ENCODE measurements at places on chromosomes 7 and 10. TPM values are rescaled to one million over a fixed set of nuclear protein-coding genes. Genes with fewer than 3 reads are reported as not detected.

DNA sequence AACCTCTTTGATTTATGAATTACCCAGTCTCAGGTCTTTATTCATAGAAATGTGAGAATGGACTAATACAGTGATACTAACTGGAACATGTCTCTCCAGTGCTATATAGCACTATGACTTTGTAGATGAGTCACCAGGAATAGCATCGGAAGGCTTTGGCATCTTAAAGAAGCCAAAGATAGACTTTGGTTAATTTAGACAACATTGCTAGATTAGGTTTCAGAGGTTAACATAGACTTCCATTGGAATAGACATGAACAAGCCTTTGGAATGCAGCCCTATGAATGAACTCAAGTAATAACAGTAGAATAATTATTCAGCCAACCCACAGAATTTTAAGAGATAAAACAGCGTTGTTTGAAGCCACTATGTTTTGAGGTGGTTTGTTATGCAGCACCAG is 169.2 kb downstream of the HGF start:
- H3K4me3 ChIP-seq = no peak overlapping the region
- H3K27me3 ChIP-seq = no peaks in the 10 kb centered on the region
- DNase-seq = peak; percentile 76
- no peaks in the 10 kb centered on the region for H3K36me3 ChIP-seq

GRCh38 chr10:127600479-127600878 is 51.4 kb downstream of the NPS start:
- no peak overlapping the region for H3K27ac ChIP-seq
- H3K27me3 ChIP-seq = no peaks in the 10 kb centered on the region
- no peak for DNase-seq
- H3K36me3 ChIP-seq = no peaks in the 10 kb centered on the region
- no peaks in the 10 kb centered on the region for H3K4me1 ChIP-seq

DNA sequence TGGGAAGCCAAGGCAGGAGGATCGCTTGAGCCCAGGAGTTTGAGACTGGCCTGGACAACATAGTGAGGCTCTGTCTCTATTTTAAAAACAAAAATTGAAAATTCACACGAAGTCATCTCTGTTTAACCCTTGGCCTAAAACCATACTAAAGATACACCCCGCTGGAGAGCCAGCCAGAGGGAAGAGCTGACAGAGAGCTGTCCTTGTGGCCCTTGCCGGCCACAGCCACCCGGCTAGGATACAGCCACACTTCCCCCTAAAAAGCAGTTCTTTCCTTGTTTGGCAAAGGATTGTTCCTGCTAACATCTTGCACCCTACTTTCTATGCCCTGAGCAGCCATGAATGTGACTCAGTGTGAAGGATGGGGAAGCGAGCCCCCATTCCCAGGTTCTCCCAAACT is 49.6 kb downstream of the SH3PXD2A start:
- no peak for DNase-seq
- H3K36me3 ChIP-seq = no peaks in the 10 kb centered on the region
- no peak overlapping the region for H3K4me3 ChIP-seq
- H3K27me3 ChIP-seq = no peaks in the 10 kb centered on the region
- no peak overlapping the region for H3K27ac ChIP-seq

SLC29A3 gene
- total RNA-seq = 3.8 TPM

DNA sequence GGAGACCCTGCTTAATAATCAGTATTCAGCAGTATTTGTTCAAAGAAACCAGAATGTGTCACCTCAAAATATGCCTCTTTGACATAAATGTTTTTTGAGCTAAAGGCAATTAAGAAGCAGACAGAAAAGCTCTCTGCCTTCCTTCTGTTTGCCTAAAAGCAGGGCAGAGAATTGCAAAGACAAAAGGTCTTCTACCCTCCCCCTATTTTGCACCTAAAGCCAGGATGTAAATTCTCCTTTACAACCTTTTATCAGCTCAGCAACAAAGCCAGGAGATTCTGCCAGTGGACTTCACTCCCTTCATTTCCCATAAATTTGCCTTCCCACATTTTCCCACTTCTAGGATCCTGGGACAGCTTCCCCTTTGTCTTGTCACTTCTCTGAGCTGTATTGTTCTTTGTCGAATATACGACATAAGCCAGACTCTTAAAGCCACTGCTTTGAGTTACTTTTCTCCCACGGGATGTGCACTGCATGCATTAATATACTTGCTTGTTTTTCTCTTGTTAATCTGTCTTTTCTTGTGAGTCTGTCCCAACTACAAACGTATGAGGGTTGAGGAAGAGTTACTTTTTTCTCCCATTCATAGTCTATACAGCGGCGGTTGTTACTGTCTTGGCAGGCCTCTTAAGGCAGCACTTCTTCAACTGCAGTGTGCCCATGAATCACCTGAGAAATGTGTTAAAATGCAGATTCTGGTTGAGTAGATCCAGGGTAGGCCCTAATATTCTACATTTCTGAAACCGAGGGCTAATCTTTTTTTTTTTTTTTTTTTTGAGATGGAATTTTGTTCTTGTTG is 48.2 kb downstream of the ST8SIA6 start:
- H3K27ac ChIP-seq = no peak overlapping the region
- H3K36me3 ChIP-seq = no peaks in the 10 kb centered on the region
- no peak for DNase-seq
- no peak overlapping the region for H3K4me3 ChIP-seq
- peaks cover 12% of the 10 kb centered on the region for H3K27me3 ChIP-seq

HECW1 gene
- total RNA-seq = 2.9 TPM

DNA sequence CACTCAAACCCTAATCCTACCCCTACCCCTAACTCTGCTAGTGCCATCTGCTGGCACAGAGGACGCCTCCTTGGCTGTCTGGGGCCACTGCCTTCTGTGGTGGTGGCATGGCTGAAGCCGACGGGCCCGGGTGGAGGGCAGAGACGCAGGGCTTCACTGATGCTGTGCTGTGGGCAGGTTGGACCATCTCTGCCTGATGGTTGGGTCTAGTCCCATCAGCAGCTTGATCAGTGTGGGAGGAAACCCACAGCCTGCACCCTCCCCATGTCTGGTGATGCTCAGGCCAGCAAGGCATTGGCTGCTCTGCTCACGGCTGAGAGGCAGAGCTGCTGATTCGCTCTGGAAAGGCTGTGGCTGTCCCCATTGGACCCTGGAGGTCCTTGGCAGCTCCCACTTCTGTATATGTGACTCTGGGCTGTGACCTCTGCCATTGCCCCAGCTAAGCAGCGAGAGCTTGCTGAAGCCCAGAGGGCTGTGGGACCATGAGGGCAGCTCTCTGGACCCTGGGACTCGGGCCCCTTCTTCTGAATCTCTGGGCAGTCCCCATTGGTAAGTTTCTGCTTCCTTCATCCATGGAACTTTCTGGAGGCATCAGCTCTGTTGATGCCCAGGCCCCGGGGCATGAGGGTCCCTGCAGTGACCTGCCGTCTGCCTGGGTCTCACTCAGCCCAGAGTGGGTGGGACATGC is at the start of gene SCART1:
SCART1 (plus strand) TSS at position 430 of the 688 bp plus-strand sequence; CDS start at position 483, 53 bp downstream.
- H3K27ac ChIP-seq = no peak within 1 kb of the TSS
- H3K36me3 ChIP-seq = no peaks in the 10 kb centered on the region
- no peaks in the 10 kb centered on the region for H3K4me1 ChIP-seq
- no peaks in the 10 kb centered on the region for H3K27me3 ChIP-seq
- peak; percentile 75 for DNase-seq
- no peak within 1 kb of the TSS for H3K4me3 ChIP-seq

TDRD1 gene
- 0.59 TPM for total RNA-seq

GRCh38 chr7:17392846-17393245 is 94.4 kb downstream of the AHR start:
- H3K27ac ChIP-seq = no peak overlapping the region
- no peaks in the 10 kb centered on the region for H3K36me3 ChIP-seq
- H3K27me3 ChIP-seq = no peaks in the 10 kb centered on the region

DNA sequence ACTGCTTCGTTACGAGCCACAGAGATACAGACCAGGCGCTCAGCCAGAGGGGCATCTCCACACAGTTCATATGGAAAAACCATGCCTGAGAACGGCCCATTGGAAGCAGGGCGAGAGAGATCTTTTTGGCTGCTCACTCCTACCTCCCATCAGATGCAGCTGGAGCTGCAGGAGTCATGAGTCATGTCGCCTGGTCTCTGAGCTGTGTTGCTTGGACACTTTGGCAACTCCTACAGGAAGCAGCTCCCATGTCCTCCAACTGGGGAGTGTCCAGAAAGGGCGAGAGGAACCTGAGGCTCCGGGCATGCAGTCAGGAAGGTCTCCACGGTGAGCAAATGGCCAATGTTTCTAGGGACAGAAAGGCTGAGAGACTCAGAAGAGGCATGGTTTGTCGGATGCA is 24.9 kb downstream of the INSIG1 start:
- no peaks in the 10 kb centered on the region for H3K4me1 ChIP-seq
- H3K36me3 ChIP-seq = no peaks in the 10 kb centered on the region
- H3K27ac ChIP-seq = no peak overlapping the region

PRKCQ gene
- total RNA-seq = not detected

DNA sequence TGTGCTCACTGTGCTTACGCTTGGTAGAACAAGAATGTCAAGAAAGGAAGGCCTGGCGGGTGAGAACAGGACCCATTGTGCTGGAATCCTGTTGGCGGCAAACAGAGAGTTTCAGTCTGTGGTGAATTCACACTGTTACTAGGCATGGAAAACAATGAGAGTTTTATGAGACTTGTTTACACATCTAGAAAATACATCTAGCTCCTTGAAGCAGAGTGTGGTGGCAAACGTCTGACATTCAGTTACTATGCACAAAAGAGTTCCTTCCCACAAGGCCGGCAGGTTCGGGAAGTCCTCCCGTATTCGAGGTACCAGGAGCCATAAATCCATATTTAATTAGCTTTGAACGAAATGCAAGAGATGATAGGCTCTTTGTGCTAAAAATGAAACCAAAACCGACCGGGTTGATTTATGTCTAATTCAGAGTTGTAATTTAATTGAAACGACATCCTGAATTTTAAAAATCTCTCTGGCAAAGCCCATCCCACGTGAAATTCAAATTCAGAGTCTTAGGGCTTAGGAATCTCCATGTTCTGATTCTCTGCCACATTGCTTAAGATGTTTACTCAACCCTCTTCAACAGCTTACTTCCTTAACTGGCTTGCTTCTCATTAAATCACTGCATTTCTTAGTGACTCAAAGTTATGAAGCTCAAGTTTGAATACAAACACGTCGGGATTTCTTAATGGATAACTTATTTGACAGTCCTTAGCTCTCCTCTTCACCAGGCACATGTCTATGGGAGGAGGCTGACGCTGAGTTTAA is 299.9 kb upstream of the PITRM1 start:
- peak overlapping the region; percentile 55 for H3K27ac ChIP-seq
- DNase-seq = peak; percentile 21
- peaks cover 36% of the 10 kb centered on the region for H3K4me1 ChIP-seq
- peak overlapping the region; percentile 61 for H3K4me3 ChIP-seq
- H3K36me3 ChIP-seq = no peaks in the 10 kb centered on the region

DNA sequence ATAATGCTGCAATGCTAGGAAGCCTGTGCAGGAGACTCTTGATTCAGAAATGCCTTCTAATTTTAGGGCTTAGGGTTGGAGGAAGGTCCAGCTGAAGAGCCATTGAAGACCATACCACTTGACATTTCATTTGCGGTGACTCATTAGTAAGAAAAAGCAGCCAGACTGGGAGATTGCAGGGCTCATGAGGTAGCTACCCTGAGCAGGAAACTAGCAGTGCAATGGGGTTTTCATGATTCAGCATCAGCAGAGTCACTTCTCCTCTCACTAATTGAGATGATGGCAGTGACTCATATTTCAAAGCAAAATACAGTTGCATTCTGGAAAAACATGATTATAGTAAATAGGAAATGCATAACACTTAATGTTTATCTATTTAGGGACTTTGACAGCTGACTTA is 434.1 kb downstream of the DNAJB9 start:
- no peaks in the 10 kb centered on the region for H3K36me3 ChIP-seq
- DNase-seq = no peak
- no peak overlapping the region for H3K27ac ChIP-seq
- no peaks in the 10 kb centered on the region for H3K27me3 ChIP-seq
- H3K4me1 ChIP-seq = no peaks in the 10 kb centered on the region

- peaks cover 10% of the 10 kb centered on the region for H3K4me1 ChIP-seq
- no peaks in the 10 kb centered on the region for H3K36me3 ChIP-seq
Measured at GRCh38 chr7:131540491-131541162, 15.8 kb downstream of the PODXL start.

DNA sequence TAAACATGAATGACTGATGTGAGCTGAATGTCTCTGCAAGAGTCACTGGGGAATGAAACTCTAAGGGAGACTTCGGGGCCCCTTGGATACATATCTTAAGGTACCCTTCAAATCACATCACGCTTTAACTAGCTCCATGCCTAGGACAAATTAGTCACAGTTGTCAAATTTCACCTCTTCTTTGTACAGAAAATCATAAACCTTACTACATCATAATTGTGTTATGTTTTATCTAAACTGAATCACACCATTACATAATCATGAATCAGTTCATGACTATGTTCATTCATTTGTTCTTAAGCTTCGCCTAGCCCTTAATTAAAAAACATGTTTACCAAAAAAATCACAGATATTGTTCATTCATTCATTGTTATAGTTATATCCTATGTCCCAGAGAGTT is 2.1 kb upstream of the SLC13A1 start:
- no peaks in the 10 kb centered on the region for H3K4me1 ChIP-seq
- no peaks in the 10 kb centered on the region for H3K36me3 ChIP-seq
- H3K4me3 ChIP-seq = no peak overlapping the region
- no peaks in the 10 kb centered on the region for H3K27me3 ChIP-seq
- no peak for DNase-seq
- no peak overlapping the region for H3K27ac ChIP-seq

AGMO gene
- 1.2 TPM for total RNA-seq

GRCh38 chr7:100169147-100169850 is 882 bp upstream of the GAL3ST4 start:
- no peaks in the 10 kb centered on the region for H3K36me3 ChIP-seq
- no peak overlapping the region for H3K27ac ChIP-seq
- peaks cover 30% of the 10 kb centered on the region for H3K27me3 ChIP-seq
- DNase-seq = peak; percentile 80
- no peak overlapping the region for H3K4me3 ChIP-seq

DNA sequence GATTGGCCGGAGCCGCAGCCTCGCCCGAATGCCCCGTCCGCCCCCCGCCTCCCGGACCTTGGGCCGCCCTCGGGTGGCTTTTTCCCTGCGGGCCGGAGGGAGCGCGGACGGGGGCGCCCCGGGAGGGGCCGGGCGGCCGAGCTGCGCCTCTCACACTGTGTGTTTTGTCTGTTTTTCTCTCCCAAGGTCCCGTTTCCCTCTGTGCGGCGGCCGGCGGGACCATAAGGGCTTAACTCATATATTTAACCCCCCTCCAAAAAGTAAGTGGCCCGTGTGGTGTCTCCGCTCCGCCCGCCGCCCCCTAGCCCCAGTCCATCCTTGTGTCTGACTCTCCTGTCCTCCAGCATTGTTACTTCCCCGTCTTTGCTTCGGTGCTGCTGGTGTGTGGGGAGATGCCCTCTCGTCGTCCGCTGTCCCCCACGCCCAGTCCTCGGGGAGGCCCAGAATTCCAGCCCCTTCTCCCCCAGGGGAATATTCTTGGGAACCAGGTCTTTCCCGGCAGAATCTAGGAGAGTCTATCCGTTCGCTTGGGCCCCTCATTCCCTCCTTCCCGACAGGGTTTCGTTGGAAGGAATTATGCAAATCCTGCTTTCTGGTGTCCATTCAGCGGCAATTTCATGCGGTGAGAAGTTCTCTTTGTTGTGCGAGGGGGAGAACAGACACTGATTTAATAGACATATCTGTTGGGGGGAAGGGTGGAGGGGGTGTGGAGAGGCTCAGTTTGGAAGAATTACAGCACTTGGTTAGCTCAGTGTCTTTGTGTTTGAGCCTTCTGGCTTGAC is 1.3 kb downstream of the LCOR start:
- peak overlapping the region; percentile 90 for H3K4me3 ChIP-seq
- peaks cover 28% of the 10 kb centered on the region for H3K4me1 ChIP-seq
- no peaks in the 10 kb centered on the region for H3K27me3 ChIP-seq
- no peaks in the 10 kb centered on the region for H3K36me3 ChIP-seq

GRCh38 chr7:155802906-155803417 is 9.3 kb downstream of the SHH start:
- H3K36me3 ChIP-seq = no peaks in the 10 kb centered on the region
- DNase-seq = no peak
- H3K27ac ChIP-seq = no peak overlapping the region
